ENCODE measurements at places on chromosomes 6 and 20. TPM values are rescaled to one million over a fixed set of nuclear protein-coding genes. Genes with fewer than 3 reads are reported as not detected.

DNA sequence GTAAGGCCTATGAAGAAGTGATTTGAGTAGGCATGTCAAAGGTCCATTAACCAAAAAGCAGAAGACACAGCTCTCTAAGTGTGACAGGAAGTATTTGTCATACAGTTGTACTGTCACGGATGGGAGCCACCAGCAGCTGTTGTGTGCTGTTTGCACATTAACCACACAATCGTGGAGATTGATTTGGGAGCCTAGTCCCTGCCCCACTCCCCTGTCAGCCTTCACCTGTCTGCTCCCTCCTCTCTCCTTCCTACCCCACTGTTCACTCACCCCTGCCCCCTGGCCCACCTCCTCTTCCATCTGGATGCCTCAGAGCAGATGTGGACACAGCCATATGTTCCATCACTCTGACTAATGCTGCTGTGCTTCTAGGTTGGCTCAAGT, 124.7 kb upstream of the SPACA1 start:
- DNase-seq: no peak

DNA sequence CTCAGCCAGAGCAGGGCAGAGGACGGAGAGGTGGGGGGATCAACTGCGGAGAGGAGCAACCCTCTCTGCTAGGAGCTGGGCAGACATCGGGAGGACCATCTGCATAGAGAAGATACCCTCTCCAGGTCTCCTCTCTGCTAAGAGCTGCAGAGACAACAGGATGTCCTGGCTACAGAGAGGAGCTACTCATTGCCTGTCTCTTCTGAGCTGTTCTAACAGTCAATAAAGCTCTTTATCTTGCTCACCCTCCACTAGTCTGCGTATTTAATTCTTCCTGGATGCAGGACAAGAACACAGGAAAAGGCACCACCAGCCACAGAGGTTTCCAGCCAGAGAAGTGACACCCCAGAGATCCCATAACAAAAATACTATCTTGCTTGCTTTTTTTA, 871.1 kb upstream of the GJE1 start:
- no peak for DNase-seq

GRCh38 chr6:150883521-150883920, 18.0 kb downstream of the MTHFD1L start:
- DNase-seq: no peak

GRCh38 chr6:163721922-163722692, 307.6 kb downstream of the QKI start:
- no peak for DNase-seq

DNA sequence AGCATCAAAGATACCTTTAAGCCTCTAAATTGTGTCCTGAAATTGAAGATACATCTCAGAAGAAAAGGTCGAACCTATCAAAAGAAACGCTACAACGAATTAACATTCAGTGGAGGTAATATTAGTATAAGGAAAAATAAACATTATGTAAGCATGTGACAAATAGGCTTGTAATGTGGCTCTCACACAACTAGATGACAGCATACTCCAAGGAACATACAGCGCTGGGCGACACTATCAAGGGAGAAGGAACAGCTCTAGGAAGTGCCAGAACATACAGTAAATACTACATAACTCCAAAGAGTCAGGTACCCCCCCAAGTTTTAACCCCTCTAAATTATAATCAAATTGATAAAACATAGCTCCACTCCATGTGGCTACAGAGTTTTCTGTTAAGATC, 103.5 kb downstream of the LAMP5 start:
- no peak for DNase-seq

DNA sequence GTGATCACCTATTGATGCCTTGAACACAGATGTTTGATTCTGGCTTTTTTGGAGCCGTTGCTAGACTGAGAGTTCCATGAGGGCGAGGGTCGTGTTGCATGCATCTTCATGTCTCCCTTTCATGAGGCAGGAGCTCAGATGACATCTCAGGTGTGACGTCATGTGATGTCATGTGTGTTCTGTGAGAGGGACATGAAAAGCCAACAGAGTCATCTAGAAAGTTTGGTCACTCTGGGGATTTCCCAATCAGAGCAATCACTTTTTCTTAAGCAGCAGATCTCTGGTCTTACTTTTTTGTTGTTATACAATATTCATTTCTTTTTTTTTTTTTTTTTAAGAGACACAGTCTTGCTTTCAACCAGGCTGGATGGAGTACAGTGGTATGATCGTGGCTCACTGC, 411.8 kb downstream of the PREX1 start:
- DNase-seq: no peak

- no peak for DNase-seq
Measured at GRCh38 chr6:77633471-77633870, 19.4 kb upstream of the MEI4 start.

DNA sequence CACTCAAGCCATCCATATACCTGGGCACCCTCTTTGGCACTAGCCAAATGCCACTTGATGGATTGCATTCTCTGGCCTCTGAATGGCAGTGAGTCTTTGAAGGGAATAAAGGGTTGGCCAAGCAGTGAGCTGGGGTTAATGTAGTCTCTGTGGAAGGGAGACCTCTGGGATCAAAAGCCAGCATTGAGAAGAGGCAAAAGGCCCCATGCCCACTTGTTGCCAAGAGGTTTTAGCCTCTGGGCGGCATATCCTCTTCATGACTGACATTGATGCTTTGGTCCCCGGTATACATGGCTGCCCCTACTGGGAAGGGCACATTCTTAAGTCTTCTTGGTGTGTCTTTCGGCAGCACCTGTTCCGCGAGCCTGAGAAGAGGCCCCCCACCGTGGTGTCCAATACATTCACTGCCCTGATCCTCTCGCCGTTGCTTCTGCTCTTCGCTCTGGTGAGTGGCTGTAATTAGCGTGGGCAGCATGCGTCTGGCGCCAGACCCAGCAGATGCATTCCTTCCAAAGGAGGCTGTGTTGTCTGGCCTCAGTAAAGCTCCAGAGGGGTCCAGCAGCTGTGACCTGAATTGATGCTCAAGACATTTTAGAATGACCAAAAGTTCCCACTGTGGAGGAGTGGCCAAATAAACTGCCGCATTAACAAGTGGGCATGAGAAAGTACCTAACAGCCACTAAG, 29.5 kb downstream of the GHRH start:
- no peak for DNase-seq

DNA sequence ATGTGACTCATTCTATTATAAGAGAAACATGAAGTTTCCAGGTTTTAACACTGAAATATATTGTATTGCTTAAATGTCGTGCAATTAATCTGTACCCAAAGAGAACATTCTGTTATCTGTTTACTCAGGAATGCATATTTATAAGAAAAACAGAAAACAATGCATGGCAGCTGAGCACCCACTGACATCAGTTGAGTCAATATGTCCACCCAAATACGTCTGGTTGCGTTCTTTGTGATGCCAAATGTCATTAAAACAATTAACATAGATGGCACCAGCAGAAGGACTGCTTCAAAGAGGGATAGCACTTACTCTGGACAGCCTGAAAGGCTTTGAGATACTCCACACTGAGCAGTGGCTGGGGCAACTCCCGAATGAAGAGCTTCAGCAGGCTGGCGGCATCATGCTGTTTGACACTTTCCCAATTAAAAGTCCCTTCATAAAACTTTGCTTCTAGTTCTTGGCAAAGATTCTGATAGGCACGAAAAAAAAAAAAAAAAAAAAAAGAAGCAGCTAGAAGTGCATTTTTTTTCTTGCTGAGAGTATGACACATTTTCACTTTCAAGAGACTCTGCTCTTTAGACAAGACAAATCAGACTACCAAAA, 102.3 kb downstream of the ARHGAP18 start:
- no peak for DNase-seq

GRCh38 chr6:155375801-155376200, 61.5 kb upstream of the TFB1M start:
- no peak for DNase-seq

DNA sequence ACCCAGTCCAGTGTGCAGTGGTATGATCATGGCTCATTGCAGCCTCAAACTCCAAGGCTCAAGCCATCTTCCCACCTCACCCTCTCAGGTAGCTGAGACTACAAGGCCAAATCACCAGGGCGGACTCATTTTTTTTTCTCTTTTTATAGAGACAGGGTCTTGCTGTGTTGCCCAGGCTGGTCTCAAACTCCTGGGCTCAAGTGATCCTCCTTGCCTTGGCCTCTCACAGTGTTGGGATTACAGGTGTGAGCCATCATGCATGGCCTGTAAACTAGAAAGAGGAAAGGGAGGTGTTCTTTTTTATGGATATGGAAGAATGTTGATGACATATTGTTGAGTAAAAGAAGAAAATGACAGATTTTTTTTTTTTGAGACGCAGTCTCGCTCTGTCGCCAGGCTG, 5.1 kb upstream of the BEND3 start:
- no peak for DNase-seq

GRCh38 chr6:73566954-73567591, 46.2 kb upstream of the EEF1A1 start:
- DNase-seq: no peak

DNA sequence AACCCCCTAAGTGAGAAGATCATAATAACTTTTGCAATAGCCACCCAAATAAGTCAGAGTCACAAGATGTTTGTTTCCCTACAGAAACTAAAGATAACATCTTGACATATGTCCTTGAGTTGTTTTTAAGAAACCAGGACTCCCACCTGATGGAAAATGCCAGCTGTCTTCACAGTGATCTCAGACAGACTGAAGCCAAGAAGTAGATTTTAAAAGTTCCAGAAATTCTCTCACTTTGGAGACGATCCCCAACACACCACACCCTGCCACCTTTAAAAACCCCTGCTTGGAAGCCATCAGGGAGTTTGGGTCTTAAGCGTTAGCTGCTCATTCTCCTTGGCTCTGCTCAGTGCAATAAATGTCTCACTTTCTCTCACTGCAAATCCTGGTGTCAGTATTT, 63.0 kb downstream of the GPR6 start:
- DNase-seq: no peak

DNA sequence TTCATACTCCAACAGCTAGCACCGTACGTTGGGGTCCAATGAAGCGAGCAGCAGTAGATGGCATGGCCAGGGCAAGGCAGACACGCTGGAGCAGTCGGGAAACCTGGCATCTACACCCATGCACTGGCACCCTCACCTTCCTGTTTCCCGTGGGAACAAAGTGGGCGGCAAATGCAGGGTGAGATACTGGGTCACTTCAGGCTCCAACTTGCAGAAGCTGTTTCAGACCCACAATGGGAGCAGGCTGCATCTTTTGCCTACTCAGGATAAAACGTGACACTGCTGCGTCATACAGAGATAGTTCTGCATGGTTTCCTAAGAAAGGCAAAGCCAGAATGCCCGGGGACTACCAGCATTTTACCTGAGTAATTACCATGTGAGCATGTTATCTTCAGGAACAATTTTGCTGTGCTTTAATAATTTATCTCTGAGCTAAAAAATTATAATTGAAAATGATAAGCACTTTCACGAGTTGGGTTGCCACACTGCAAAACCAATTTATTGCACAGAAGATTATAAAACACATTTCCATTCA, 10.9 kb upstream of the CD93 start:
- DNase-seq: no peak

- no peak for DNase-seq
Measured at GRCh38 chr6:139941826-139942225, 567.4 kb upstream of the CITED2 start.

Gene NRM
- polyA plus RNA-seq: 36.9 TPM

Gene MDFI
- polyA plus RNA-seq: 130 TPM

Gene FARS2
- polyA plus RNA-seq: 15.3 TPM

Gene BPIFA1
- not detected for polyA plus RNA-seq

Gene C6orf58
- 0.73 TPM for polyA plus RNA-seq

Gene SALL4
- polyA plus RNA-seq: 22.8 TPM

Gene BCAS4
- 7.5 TPM for polyA plus RNA-seq

Gene CRIP3
- polyA plus RNA-seq: 2.9 TPM

Gene C2
- polyA plus RNA-seq: 3.3 TPM

Gene TRIM40
- polyA plus RNA-seq: 0.16 TPM

Gene ULBP2
- 3.6 TPM for polyA plus RNA-seq

Gene KIF3B
- polyA plus RNA-seq: 28.7 TPM

Gene GPLD1
- 3.0 TPM for polyA plus RNA-seq

Data from left lung (tissue), 14 donors.